NCI-H1930 (cell line): ENCODE measurements at places on chromosomes 3 and 15.

DNA sequence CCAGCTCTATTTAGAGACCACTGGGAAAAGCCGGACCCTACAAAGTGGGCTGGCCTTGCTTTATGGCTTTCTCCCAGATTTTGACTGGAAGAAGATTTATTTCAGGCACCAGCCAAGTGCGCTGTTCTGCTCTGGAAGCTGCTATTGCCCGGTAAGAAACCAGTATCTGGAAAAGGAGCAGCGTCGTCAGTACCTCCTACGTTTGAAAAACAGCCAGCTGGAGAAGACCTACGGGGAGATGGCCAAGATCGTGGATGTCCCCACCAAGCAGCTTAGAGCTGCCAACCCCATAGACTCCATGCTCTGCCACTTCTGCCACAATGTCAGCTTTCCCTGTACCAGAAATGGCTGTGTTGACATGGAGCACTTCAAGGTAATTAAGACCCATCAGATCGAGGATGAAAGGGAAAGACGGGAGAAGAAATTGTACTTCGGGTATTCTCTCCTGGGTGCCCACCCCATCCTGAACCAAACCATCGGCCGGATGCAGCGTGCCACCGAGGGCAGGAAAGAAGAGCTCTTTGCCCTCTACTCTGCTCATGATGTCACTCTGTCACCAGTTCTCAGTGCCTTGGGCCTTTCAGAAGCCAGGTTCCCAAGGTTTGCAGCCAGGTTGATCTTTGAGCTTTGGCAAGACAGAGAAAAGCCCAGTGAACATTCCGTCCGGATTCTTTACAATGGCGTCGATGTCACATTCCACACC lies 60.9 kb downstream of the PXYLP1 start:
- DNase-seq, result no peak

DNA sequence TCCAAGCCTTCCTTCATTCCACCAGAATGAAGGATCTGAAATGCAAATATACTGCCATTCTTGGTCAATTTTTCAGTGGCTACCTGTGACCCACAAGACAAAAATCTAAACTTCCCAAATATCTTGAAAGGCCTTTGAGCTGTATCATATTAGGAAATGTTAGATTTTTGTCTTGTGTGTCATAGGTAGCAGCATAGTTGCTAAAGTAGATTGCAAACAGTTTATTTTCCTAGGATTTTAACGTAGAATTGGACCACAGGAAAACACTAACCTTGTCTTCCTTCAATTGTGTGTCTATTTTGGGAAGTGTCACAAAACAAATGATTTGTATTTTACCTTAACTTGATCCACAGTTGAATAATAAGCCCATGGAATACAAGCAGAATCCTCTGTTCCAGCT lies 42.4 kb downstream of the CP start:
- DNase-seq, result no peak

GRCh38 chr15:74722591-74722990 lies 2.7 kb downstream of the CYP1A1 start:
- no peak for DNase-seq

DNA sequence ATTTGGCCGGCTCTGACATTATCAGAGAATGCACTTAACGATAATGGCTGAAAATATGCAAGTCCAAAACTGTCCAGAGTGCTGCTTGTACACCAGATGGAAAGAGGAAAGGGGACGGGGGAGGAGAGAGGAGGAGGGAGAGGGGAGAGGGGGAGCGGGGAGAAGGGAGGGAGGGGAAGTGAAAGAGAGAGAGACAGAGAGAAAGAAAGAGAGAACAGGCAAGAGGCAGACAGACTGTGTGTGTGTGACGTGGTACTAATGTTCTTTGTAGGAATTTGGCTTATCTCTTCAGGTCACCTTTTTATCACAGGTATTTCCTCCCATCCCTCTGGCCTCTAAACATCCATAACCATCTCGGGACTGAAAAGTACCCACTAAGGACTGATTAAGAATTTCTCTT lies 75.1 kb upstream of the LMOD3 start:
- no peak for DNase-seq

GRCh38 chr15:85541744-85542143 lies 161.3 kb downstream of the AKAP13 start:
- DNase-seq, result no peak

DNA sequence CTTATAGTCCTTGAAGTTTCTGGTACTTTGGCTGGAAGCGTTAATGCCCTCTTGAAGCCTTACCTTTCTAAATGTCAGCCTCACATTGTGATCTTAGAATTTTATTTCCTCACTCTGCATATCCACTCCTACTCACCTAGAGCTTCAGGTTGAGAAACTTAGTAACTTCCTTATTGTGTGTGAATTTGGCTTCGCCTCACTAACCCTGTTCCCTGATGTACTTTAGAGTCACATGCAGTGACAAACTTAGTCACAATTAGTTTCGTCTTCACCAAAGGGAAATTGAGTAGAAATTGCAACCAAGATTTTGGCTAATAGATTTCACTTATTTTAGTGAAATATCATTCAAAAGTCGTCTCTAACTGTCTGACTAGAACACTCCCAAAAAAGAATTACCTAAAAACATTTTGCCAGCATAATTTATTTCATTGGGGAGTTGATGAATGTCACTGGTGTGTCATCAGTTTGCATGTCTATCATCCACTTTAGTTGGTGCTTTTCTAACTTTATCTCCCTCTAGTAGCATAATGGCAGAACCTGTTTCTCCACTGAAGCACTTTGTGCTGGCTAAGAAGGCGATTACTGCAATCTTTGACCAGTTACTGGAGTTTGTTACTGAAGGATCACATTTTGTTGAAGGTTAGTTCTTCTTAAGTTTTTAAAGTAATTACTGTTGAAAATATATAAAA lies 960 bp downstream of the MFN1 start:
- no peak for DNase-seq

- DNase-seq, result no peak
Observed at GRCh38 chr3:124845406-124845805, 41.8 kb downstream of the ITGB5 start.

GRCh38 chr3:189393598-189393997 lies 221.8 kb downstream of the TPRG1 start:
- no peak for DNase-seq

GRCh38 chr3:139302801-139303113 lies 41.1 kb upstream of the MRPS22 start:
- no peak for DNase-seq

- DNase-seq, result peak; percentile 2
Observed at GRCh38 chr3:175274056-175274455, 414.9 kb downstream of the NAALADL2 start.

GRCh38 chr15:77393471-77393840 lies 26.4 kb downstream of the PEAK1 start:
- no peak for DNase-seq

DNA sequence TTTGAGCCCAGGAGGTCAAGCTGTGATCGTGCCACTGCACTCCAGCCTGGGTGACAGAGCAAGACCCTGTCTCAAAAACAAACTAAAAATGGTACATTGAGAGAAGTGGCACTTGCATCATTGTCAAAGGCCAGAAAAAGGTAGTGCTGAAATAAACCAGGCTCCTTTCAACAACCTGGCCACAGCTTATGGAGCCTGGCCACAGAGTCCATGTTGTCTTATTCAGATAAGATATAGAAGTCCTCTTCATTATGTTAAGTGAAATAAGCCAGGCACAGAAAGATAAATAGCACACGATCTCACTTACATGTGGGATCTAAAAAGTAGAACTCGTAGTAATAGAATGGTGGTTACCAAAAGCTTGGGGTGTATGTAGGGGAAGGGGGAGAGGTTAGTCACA lies 34.8 kb downstream of the EMC4 start:
- DNase-seq, result no peak

DNA sequence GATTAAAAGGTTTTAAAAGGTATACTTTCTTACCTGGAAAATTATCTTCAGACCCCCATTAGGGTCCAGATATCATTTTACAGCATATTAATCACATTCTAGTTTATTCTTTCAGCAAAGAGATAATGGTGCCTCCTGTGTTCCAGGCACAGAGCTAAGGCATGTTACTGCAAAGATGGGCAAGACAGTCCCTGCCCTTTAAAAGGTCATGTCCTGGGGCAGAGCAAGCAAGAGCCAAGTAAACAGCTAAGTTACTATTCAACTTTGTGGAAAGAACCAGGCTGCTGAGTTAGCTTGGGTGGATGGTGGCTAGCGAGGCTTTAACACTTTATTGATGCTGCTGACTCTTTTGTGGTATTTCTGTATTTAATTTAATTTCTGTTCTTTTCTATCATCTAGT lies 75.0 kb downstream of the LRRC28 start:
- no peak for DNase-seq

GRCh38 chr15:98878172-98878571 lies 129.4 kb downstream of the PGPEP1L start:
- DNase-seq, result no peak

GRCh38 chr15:70589221-70589620 lies 174.1 kb downstream of the UACA start:
- DNase-seq, result no peak

DNA sequence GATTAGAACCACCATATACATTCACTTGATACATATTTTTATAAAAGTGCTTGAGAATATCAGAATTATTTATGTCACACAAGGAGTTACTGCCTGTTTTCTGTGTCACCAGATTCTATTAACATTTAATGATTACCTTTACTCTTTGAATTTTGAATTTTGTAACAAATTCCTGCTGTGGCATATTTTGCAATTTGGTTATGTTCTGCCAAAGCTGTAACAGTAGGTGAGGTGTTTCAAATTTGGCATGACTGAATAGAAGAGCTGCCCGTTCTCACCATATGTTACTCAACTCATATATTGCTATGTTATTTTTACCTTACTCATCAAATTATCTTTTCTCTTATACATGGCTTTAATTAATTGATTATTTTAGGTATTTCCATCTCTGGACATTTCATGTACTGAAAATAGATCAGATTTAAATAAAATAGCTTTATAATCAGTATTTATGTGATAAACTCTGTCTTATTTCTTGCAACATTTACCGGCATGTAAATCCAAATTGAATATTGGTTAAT lies 18.9 kb downstream of the PML start:
- DNase-seq, result no peak

DNA sequence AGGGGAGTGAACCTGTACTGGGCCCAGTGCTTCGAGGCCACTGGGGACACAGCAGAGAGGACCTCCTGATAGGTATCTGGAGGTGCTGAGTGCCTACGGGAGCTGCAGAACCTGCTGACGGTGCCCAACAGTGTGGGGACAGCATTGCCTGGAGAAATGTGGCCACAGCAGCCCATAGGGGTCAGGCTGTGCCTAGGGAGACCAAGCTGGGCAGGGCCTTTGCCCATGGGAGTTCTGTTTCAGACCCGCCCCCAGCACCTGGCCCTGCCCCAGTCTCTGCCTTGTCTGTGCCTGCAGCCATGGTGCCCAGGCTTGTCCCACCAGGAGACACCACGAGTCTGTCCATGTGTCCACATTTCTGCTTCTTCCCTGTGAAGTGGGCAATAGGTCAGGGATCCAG lies 15.3 kb upstream of the RPL32 start:
- no peak for DNase-seq

DNA sequence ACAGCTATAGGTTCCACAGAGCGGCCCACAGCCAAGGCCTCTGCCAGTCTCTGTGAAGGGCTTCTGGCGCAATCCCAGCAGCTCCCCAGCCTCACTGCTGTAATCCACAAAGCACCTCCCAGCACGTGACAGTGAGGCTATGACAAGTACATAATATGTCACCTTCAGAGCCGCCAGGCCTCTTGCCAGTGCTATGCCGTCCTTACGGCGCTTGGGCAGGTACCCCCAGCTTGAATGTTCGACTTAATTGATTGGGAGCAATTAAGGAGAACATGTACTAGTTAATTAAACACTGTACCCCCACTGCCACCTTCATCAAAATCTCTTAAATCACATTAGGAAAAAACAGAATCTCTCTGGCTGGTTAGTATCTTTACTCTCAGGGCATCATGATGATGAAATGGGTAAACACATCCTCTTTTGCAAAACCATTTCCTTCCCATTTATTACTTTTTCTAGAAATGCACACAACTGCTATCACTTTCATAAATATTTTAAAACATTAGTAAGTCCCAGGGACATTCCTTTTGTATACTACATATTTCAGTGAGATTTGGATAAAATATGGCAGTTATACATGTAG lies 169.9 kb downstream of the XXYLT1 start:
- DNase-seq, result no peak

- no peak for DNase-seq
Observed at GRCh38 chr3:99084156-99084555, 182.7 kb upstream of the DCBLD2 start.

DNA sequence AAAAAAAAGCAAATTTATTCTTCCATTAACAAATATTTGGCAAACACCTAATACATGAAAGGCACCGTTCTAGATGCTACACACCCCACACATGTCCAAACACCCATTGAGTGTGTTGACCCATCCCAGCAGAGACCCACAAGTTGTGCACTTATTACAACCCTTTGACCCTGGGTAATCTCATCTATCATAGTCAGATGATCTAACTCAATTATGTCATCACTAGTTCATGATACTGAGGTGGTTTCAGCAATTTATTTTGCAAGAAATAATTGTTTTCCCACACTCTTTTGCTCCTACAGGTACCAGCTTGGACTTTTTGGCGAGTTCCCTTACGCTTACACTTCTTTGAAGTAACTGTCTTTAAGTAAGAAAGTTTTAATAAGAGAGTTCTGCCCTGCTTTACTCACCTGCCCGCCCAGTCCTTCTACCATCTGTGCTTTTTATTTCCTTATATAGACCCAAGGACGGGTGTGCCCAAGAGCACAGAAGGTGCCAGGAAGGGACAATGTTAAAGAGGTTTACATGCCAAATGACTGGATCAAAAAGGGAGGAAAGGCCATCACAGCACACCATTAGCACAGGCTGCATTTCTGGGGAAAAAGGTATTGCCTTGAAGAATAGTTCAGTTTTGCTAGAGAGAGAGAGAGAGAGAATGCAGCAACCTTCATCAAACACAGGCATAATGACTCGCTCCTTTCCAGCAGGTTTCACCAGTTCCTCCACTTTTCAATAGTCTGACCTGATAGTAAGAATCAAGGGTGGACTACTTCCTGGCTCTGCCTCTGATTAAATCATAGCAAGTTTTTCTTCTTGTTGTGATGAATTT lies 54.5 kb upstream of the ATP11B start:
- no peak for DNase-seq

DNA sequence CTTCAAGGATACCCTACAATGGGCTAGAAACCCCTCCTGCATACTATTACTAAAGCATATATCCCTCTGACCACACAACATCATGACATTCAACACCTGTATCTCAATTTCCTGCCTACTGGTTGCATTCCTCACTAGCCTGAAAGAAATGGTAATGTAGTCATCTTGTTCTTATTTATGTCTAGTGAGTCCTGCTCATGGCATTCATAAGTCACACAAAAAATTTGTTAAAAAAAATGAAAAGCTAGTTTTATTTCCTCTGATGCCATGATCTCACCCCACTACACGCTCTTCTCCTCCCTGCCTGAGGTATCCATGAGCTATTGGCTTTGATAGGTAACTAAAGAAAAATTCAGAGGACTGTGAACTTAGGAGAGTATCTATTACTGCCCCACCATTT lies 284.5 kb downstream of the ZNF385D start:
- DNase-seq, result no peak
